ENCODE measurements at places on chromosomes 16 and 17. TPM values are rescaled to one million over a fixed set of nuclear protein-coding genes. Genes with fewer than 3 reads are reported as not detected.

Gene EPN3
- not detected for total RNA-seq

Gene DNAAF8
- total RNA-seq: 0.18 TPM

Gene MYO15A
- 1.1 TPM for total RNA-seq

Gene MYOCD
- not detected for total RNA-seq

Gene ERCC4
- 13.3 TPM for total RNA-seq

Gene ESRP2
- total RNA-seq: 0.77 TPM

Gene PYY
- 0.29 TPM for total RNA-seq

Gene TBC1D3E
- total RNA-seq: not detected
